ENCODE measurements at places on chromosomes 6 and 20.

- DNase-seq, result peak; percentile 77
These were observed 44.1 kb upstream of the CTAGE9 start for GRCh38 chr6:131754715-131755567.

DNA sequence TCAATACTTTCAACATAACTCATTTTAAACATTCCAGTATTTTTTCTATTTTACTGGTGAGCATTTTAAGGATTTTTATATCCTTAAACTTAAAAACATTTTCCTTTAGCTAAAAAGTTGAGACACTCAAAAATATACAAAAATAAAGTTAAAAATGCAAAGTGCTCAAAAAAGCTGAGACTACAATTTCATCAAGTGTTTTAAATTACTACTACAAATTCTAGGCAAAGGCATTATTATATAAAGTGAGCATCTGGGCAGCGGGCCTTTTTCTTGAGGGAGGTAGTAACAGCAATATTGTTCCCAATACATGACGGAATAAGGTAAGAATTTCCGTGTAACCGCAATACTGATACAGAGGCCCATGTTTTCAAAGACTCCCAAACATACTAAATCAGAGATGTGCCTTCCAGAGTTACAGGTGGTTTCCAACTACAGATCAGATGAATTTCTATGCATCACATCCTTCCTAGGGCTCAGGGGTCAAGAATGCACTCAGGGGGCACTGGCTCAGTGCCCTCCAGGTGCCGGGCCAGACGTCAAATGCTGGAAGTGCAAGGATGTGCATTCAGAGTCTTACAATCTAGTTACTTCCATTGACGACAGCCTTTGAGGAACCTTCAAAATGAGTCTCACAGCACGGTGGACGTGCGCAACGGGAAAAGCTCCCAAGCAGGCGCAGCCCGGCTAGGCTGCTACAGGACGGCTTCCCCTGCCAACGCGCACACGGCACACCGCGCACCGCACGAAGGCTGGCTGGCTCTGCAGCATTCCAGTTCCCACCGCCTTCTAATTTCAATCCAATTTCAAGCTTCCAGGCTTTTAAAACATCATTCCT, 1.7 kb downstream of the PHF10 start:
- peak; percentile 17 for DNase-seq

DNA sequence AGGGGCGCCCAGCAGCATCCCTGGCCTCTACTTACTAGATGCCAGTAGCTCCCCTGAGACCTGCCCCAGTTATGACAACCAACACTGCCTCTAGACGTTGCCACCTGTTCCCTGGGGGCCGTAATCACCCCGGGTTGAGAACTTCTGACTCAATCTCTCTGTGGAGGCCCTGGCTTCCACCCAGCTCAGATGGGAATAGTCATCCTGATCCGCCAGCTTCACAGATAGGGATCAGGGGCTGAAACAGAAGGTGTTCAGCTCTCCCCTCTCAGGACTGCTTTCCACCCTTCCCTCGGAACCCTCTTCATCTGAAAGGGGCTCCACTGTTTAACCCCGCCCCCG, 3.3 kb downstream of the CAPN11 start:
- no peak for DNase-seq

GRCh38 chr6:143498428-143498827, 13.1 kb downstream of the FUCA2 start:
- DNase-seq, result no peak

DNA sequence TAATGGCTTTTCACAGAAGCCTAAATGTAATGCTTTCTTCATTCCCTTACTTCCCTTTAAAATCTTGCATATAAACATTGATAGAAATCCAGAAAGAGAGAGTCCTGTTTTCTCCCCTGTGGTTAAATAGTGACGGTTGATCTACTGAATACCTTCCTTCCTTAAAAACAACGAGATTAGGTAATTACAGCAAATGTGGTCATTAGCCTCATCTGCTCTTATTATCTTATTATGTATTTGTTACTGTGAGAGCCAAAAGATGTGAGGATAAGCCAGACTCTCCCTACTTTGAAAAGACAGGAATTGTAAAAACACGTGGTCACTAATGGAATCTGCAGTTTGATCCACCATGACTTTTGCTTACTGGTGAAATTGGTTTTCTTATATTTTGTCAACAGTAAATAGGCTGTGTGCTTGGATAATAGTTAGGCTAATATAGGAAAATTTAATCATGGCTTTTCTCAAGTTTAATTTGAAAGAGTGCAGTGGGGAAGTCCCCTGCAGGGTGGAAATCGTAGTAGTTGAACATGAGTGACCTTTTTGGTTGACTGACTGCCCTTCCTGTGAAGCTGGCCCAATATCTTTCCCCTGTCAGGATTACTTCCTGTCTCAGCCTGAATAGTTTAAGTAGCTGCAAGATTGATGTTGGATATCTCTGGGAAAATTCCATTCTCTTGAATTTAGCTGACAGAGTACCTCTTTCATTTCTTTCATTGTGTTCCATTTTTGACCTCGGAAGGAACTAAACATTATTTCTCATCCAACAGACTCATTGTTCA, 62.8 kb downstream of the JARID2 start:
- DNase-seq, result no peak

GRCh38 chr6:149293244-149293643, 24.3 kb upstream of the TAB2 start:
- DNase-seq, result no peak

DNA sequence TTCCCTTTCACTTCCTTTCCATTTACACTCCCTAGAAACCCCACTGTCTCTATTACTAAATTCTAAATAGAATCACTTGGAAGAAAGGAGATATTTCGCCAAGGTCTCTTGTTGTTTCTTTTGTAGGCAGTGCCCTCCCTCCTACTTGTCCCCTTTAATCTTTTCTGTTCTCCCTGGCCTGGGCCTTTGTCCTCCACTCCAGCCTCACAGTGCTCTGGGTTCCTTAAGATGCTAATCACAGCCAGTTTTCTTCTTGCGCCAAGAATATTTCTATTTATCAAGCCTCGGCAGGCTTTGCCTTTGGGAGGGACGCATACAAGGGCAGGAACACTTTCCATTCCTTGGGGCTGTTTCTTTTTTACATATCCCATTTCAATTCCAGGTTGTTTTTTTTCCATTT, 520.6 kb upstream of the CHD6 start:
- no peak for DNase-seq

- no peak for DNase-seq
These were observed 1353.4 kb upstream of the GJE1 start for GRCh38 chr6:140779341-140779740.

- DNase-seq, result no peak
These were observed 37.5 kb downstream of the PTK7 start for GRCh38 chr6:43113431-43114260.

- DNase-seq, result no peak
These were observed 148.3 kb upstream of the AFDN start for GRCh38 chr6:167678102-167679101.

GRCh38 chr6:144343701-144344428, 58.7 kb downstream of the UTRN start:
- DNase-seq, result no peak

GRCh38 chr6:156821707-156822106, 44.5 kb downstream of the ARID1B start:
- DNase-seq, result no peak

- no peak for DNase-seq
These were observed 4.4 kb downstream of the PARD6B start for GRCh38 chr20:50735813-50736212.

DNA sequence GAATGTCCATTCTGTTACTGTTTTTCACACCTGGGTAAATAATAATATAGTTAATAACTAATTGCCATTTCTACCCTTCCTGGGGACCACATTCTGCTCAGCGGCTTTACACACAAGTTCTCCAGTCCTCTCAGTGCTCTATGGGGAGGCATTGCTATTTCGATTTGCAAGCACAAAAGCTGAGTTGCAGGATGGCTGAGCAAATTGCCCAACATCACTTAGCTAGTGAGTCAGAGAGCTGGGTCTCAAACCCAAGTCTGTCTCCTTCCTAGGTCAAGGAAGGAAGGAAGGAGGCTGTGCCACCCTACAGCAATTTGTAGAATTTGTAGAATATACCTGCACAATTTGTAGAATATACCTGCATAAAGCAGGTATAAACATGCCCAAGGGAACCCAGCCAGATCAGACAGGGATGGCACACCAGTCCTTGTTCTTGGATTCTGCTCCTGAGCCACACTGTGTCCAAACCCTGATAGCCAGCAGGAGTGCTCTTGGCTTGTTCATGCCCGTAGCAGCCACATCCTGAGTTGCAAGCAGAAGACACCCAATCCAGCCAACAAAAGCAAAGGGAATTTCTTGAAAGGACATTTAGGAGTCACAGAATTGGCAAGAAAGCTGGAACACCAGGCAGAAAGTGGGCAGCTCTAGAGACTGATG, 56.9 kb downstream of the LY86 start:
- no peak for DNase-seq

- DNase-seq, result no peak
These were observed 803 bp downstream of the MICB start for GRCh38 chr6:31498748-31499147.

DNA sequence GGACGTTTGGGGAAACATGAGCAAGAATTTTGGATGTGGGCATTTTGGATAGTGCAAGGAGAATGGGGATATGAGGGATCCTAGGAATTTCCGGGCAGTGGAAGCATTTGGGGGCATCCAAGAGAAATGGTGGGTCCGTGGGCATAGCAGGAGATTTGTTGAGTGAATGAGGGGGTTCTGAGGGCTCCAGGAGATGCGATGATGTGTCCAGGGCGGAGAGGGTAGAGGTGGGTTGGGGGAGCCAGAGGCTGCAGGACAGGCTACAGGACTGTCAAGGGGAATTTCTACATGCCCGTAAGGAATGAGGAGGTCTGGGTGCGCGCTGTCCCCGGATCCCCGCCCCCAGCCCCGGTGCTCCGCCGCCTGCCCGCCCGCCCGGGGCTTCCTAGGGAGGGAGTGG, 364 bp downstream of the FRS3 start:
- DNase-seq, result no peak

DNA sequence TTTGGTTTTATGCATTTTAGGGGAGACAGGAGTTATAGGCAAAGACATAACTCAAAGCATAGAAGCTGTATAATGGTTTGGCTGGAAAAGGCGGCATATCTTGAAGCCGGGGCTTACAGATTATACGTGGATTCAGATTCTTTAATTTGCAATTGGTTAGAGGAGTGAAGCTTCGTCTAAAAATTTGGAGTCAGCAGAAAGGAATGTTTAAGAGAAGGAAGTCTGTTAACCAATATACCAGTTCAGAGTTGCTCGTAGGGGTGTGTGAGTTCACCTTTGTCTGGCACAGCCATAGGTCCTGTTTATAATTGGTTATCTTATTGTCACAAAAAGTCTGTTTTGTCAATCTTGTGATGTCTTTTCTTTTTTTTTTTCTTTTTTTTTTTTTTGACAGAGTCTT, 8.9 kb downstream of the ARHGAP40 start:
- DNase-seq, result no peak

DNA sequence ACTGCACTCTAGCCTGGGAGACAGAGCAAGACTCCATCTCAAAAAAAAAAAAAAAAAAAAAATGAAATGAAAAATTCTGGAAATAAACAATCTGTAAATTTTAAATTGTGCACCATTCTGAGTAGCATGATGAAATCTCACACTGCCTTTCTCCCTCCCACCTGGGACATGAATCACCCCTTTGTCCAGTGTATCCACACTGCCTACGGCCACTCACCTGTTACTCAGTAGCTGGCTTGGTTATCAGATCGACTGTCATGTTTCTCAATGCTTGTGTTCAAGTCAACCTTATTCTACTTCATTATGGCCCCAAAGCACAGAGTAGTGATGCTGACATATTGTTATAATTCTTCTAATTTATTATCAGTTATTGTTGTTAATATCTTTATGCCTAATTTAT, 58.7 kb upstream of the MTHFD1L start:
- DNase-seq, result no peak

DNA sequence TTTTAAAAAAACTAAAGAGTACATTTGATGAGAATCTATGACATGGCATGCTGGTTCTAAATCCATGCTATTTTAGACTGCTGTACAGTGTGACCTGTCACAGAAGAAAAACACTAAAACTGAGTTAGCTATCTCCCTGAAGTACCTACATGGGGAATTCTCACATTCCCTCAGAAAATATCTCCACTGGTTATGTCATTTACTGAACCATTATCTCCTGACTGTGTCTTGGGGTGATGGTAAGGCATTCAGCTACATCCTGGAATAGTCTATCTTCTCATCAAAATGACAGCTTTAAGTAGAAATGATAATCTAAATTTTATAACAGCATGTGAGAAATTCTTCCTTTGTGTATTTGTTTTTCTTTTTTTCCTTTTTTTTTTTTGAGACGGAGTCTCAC, 172.1 kb upstream of the HTR1E start:
- DNase-seq, result no peak

- no peak for DNase-seq
These were observed 125.9 kb upstream of the INSM1 start for GRCh38 chr20:20241976-20242375.

DNA sequence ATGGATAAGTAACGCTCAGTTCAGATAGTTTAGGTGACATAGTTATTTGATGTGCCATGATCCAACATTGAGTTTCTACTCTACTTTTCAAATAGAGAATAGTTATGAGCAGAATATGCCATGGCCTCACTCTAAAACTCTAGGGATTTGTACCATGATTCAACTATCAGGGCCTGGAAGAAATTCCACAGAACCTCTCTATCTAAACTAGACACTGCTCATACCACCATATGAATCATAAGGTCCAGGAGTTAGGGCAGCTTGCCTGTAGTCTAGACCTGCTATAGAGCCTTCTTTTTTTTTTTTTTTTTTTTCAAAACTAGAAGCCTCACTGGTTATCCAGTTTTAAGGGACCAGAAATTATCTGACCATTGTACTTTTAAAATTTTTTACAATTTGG, 571.8 kb upstream of the IMPG1 start:
- DNase-seq, result no peak

DNA sequence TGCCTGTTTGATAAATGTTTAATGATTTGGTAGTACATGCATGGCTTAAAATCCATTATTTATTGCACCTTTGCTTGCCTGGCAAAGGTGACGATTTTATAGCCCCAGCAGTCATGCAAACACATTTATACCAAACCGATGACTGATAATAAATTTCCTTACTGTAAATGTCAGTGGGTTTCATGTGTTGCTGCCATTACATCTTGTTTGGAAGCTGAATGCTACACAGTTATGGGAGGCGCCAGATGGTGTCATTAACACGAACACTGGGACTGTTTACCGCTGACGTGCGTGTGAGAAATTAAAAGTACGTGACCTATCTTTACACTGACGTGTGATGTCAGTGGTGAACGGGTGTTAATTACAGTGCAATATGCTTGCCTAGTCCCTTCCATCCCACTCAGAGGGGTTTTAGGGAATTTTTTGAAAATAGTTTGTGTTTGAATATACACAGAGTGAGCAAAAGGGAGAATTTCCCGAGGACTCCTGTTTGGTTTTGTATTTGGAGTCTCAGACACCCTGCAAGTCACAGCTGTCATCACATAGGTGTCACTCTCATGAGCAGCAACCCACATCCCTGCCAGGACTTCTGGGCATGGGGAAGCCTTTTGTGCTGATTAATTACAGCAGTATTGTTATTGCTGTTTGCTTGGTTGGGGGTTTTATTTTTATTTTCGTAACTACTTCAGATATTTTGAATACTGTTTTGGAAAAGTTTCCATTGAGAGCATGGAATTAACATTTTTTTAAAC, 151.8 kb upstream of the INSM1 start:
- no peak for DNase-seq

Measured in H4 (cell line).